ENCODE measurements at places on chromosomes 3 and 15.

DNA sequence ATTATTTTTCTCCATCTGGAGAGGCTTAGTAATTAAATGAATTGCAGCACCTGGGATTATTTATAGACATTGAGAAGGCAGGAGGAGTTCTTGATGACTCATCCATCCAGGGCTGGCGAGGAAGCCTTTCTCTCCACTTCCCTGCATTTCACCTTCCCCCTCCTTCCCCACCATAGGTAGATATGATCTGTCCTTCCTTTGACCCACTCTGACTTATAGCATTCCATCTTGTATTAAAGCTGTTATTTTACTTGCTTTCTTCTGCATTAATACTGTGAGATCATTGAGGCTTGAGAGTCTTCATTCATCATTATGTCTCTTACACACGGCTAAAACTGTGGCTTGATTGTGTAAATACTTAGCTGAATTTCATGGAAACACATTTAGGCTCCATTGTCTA, 288.8 kb downstream of the FEZF2 start:
- DNase-seq, result no peak

DNA sequence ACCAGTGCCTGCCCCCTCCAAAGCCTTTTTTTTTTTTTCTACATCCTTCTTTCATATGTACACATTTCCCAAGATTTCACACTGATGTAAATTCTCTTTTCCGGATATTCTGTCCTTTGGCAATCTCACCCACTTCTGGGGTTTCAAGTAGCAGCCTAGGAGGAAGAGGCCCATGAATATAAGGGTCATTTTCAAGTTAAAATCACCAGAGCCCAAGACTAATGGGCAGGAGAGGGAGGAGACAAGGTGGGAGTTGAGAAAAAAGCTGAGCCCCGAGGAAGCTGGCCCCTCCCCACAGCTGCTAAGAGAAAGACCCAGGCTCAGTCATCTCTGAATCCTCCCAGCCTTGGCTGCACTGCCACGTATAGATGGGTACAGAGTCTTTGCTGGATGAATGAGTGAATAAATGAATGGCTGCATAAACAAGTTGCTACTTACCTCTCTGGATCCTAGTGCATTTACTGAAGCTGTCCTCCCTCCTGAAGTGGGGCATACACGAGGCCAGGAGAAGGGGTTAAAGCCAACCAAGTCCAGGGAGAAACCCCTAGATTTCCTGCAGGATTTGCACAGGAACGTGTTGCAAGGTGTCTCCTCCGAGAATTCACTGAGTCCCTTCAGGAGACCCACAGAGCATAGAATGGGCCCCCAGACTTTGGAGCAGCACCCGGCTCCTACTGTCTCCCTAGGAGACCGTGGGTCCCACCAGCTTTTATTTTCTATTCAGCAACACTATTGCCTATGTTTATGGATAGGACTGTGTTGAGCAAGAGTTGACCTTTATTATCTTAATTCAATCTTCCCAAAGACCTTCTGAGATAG, 100.8 kb upstream of the LIPC start:
- no peak for DNase-seq

DNA sequence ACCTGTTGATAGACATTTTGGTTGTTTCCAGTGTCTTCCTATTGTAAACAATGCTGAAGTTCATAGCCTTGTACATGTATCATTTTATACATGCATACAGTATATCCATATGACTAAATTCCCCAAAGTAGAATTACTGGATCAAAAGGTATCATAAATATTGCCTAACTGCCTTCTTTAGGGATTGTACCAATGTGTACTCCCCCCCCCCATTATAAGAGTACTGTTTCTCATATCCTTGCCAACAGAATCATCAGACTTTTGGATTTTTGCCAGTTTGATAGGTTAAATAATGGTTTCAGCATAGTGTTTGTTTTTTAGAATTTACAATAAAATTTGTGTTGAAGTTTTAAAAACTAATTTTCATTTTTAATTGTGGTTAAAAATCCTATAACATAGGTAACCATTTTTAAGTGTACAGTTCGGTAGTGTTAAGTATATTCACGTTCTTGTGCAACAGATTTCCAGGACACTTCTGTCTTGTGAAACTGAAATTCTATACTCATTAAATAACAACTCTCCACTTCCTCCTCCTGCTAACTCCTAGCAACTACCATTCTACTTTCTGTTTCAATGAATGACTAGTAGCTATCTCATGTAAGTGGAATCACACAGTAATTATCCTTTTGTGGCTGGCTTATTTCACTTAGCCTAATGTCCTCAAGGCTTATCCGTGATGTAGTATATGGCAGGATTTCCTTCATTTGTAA, 30.8 kb upstream of the MAP3K13 start:
- peak; percentile 81 for DNase-seq

- no peak for DNase-seq
These were observed 22.1 kb downstream of the PHC3 start for GRCh38 chr3:170159459-170159858.

DNA sequence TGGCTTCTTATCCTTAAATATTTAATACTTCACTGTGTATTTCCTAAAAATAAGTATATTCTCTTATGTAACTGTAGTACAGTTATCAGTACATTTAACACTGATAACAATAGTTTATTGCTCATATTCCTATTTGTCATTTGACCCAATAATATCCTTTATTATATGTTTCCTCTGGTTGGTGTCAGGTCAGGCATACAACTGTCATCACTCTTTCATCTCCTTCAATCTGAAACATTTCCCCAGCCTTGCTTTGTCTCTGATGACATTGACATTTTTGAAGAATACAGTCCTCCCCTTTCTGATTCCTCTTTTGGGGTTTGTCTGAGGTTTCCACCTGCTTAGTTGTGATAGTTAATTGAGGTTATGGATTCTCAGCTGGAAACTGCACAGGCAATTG, 27.8 kb downstream of the PLEKHO2 start:
- no peak for DNase-seq

DNA sequence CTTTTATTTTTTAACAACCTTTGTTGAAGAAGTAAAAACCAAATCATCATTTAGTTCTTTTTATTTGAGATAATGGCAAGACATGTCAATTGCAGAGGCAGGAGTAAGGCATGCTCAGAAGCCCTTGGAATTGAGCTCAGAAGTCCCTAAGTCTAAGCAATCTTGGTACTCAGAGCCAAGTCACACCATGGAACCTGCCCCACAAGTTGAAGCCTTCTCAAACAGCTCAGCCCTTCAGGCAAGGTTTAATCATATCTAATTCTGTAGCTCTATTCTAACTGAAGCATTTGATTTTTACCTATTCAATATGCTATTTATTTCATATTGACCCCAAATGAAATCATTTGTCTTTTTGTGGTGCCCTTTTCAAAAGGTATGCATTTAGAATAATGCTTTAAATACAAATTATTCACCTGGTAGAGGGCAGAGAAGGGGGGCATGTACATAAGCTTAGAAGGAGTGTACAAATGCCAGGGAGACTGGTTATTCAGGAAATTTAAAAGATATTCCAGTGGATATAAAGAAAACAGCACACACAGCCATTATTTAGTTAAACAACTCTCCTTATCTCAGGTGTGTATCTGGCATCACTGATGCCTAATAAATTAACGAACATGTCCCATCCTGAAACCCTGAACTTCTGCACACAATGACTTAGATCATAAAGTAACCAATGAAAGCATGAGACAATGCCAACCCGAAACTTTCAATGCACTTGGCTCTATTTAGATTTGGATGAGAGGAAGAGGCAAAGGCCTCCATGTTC, 26.2 kb upstream of the TOP2B start:
- no peak for DNase-seq
